Fibroblast of skin of left biceps (primary cell): ENCODE measurements at places on chromosomes 4 and X.

DNA sequence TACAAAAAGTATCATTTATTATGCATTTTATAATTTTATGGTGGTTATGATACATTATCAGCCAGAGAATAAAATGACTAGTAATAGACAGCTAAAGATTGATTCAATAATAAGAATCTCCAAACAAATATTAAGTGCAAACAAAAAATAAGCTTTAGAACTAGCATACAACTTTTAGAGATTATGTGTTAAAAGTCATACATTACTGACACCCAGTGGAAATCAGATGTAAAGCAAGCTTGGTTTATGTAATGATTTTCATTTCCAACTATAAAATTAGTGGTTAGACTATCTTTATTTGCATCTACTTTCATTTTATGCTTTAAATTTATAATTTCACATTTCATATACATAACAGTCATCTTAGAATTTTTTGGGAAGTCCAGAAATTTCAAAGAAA lies 57.7 kb downstream of the IL13RA2 start:
- DNase-seq = no peak

- no peak for DNase-seq
These were observed 172.7 kb upstream of the MED14 start for GRCh38 chrX:40908026-40908425.

DNA sequence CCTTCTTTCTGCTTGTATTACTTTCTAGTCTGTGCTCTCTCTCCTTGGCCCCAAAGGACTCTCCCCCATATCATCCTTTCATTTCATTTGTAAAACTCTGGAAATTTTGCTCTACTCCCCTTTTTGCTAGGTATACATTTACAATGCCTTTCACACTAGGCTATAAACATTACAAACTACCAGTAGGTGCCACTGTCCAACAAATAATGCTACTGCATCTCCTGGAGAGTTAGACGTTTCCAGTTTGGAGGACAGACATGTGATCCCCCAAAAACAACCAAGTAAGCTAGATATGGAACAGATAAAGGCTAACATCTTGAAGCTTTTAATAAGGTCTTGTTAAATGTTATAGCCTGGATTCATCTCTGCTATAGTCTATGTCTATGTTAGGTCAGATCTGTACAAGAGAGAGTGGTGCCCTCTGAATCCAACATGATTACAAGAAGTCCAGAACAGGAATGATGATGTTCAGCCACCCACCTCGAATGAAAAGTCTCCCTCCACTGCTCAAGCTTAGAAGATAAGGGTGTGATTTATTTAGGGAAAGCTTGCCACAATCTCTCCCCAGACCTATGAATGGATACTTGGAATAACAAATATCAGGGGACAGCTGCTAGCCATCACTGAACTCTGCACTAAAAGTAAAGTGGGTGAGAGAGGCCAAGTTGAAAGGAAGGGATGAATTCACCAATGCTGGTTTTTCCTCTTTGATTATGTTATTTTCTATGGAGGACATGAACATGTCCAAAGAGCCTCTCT lies 14.3 kb downstream of the CBR4 start:
- no peak for DNase-seq

GRCh38 chrX:24423960-24424359 lies 41.1 kb upstream of the PDK3 start:
- no peak for DNase-seq

DNA sequence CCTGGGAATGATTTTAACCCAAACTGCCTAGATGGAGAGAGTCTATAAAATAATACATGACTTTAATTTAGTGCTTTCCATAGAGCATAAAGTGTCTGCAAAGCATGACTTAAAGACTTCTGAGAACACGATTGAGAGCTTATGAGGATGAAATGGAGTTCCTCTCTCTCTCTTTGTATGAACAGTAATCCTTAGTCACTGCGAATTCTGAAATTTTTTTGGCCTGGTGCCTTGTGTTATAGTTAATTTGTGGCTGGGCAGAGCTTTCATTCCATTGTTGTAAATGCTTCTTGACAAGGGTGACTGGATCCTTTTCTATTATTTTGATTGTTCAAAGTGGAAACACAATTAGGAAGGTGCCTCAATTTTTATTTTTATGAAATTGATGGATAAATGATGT lies 179.5 kb downstream of the CEP135 start:
- DNase-seq = peak; percentile 54
